ENCODE measurements at places on chromosomes 5 and 9.

DNA sequence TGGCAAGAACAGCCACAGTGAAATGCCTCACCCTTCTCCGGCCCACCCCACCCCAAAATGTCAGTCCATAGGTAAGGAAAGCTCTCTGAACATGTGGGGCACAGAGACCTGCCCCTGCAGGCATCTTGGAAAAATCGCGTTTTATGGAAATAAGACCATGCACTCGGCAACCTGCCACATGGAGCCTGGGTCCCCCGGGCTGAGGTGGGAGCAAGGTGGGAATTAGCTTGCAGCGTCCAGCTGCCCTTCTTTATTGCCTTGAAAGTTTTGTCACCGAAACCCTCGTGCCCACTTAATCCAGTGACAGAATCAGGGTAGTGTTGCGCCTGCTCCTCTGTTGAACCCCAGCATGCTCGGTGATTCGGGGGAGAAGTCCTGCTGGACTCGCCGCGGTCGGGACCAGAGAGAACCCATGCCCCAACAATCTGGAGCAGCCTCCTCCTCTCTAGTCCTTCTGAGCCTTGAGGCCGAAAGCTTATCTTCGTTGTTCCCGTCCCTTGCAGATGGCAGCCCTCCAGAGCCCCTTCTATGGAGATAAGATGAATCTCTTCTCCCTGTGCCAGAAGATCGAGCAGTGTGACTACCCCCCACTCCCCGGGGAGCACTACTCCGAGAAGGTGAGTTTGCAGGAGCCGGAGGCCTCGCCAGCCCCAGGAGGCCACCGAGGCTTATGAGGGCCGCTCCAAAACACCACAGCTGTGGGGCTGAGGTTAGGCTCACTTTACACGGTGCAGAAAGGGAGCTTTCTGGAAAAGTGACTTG lies 67.9 kb downstream of the PSMB7 start:
- DNase-seq, result no peak

DNA sequence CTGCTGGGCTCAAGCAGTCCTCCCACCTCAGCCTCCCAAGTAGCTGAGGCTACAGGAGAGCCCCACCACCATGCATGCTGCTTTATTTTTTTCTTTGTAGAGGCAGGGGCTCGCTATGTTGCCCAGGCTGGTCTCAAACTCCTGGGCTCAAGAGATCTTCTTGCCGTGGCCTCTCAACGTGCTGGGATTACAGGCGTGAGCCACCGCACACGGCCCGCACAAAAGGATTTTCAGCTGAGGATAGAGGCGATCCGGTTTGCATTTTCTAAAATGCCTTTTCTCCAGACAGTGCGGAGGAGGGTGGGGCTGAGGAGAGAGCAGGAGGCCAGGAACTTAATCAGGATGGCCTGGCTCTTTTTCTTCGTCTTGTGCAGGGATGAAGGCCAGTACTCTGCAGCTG lies 6.9 kb downstream of the HRH2 start:
- no peak for DNase-seq

DNA sequence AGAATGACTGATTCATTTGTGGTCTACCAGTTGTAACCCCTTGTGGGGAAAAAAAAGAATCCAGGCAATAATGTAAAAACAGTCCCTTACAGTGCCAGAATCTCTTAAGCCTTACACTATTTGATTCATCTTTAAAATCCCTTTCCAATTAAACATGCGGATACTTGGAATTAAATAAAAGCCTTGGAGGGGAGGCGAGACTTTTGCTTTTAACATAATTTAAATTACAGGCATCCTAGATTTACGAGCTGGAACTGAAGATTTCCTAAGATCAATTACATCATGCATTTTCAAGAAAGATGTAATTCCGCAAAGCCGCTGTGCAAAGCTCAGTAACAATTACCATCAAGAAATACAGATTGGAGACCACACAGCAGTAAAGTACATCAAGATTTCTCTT lies 370.2 kb downstream of the MTRR start:
- no peak for DNase-seq

- no peak for DNase-seq
These were observed 581.7 kb upstream of the RIOK2 start for GRCh38 chr5:97764700-97765099.

DNA sequence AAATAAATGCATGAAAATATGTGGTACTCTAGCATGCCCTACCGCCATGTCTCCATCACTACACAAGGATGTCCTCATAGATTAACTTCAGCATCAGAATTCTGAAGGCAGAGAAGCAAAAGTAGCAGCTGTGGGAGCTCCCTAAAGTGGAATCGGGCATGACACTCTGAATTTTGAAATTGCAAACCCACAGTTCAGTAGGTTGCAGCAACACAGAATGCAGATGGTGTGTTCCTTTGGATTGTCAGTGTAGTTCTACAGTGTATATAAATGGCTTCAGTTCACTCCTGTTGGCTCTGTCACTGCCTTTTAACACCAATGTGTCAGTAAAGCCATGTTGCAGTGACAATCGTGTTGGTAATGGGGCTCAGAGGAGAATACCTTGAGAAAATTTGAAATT lies 973.6 kb upstream of the WWC1 start:
- DNase-seq, result no peak

DNA sequence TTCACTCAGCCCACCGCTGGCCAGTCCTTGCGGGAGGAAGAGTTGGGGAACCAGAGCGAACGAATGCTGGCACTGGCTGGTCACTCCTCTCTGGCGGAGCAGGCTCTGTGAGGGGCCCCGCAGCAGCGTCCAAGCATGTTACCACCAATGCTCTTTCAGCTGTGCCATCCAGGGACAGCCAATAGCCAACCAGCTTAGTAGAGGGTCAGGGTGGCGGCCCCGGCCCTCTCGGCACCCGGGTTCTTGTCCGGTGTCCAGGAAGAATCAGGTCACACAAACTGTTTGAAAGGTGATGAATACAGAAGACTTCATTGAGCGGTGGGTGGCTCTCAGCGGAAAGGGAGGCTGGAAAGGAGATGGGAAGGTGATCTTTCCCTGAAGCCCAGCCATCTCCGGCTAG lies 135.3 kb downstream of the EGFLAM start:
- no peak for DNase-seq

- DNase-seq, result no peak
These were observed 149.2 kb upstream of the KLF9 start for GRCh38 chr9:70563431-70564204.

- no peak for DNase-seq
These were observed 11.8 kb downstream of the RMI1 start for GRCh38 chr9:83992407-83992806.

DNA sequence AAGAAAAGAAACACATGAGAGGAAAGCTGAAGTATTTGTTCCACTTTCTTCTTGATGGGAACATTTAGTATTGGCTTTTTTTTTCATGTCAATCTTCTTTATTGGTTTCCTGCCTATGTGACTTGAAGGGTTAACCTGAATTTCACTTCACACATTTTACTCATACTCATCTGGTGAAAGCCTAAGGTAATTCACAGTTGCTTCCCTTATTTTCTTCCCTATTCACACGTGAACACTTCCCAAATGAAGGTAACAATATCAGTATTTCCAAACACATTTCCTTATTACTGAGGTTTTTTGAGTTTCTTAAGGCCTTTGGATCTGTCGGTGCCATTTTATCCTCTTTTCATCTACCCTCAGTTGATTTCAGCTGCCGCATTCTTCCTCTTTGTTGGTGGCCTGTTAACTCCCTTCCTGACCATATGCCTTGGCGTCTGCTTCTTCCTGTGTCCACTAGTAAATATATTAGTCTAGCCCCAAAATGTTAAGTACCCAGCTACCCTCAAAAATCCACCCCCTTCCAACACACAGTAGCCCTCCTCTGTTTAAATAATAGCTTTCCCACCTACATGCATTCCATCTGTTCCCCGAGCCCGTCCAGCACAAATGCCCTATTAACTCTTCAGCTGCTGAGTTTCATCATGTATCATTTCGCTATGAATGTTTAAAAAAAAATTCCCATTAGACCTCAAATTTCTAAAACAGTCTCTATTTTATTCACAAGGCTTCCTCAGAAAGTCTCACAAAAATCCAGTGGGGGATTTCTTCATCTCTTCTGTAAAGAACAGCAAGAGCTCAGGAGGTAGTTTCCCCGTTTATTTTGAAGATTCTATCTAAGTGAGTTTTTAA lies 97.3 kb downstream of the USP20 start:
- DNase-seq, result no peak
